ENCODE measurements at places on chromosomes 5 and 9.

- DNase-seq, result no peak
These were observed 7.6 kb upstream of the EGR1 start for GRCh38 chr5:138457531-138458275.

GRCh38 chr5:14059810-14060209, 83.3 kb upstream of the TRIO start:
- no peak for DNase-seq

- no peak for DNase-seq
These were observed 305.0 kb upstream of the IRX4 start for GRCh38 chr5:2187687-2188086.

DNA sequence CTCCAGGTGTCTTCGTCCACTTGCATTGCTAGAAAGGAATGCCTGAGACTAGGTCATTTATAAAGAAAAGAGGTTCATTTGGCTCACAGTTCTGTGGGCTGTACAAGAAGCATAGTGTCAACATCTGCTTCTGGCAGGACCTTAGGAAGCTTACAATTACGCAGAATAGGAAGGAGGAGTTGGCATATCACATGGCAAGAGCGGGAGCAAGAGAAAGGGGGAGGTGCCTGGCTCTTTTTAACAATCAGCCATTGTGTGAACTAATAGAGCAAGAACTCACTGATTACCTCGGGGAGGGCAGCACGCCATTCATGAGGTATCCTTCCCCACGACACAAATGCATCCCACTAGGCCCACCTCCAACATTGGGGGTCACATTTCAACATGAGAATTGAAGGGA, 134.4 kb upstream of the EFNA5 start:
- no peak for DNase-seq

- DNase-seq, result no peak
These were observed 255.1 kb upstream of the TRIM32 start for GRCh38 chr9:116432051-116432450.
